ENCODE measurements at places on chromosomes 1 and 21.

DNA sequence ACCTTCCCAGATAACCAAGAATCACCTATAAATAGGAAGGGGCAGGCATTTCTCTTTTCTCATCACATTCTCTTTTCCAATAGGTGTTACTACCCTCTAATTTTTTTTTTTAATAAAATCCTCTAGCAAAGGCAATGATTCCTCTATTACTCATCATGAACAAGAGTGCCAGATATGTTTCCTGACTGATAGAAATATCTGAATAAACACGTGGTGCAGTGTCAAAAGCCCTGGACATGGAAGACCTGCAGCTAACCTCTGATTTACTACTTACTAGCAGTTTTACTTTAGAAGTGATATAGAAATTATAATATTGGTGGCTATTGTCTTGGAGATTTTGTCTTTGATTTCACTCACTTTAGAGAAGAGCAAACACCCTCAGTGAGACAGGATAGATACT, 194.6 kb upstream of the SAMSN1 start:
- no peak for DNase-seq

- no peak for DNase-seq
Observed at GRCh38 chr21:45090966-45091365, 16.6 kb downstream of the ADARB1 start.

- DNase-seq, result no peak
Observed at GRCh38 chr1:153832293-153832692, 57.1 kb downstream of the SLC27A3 start.

- no peak for DNase-seq
Observed at GRCh38 chr1:59453297-59453968, 156.5 kb downstream of the FGGY start.

DNA sequence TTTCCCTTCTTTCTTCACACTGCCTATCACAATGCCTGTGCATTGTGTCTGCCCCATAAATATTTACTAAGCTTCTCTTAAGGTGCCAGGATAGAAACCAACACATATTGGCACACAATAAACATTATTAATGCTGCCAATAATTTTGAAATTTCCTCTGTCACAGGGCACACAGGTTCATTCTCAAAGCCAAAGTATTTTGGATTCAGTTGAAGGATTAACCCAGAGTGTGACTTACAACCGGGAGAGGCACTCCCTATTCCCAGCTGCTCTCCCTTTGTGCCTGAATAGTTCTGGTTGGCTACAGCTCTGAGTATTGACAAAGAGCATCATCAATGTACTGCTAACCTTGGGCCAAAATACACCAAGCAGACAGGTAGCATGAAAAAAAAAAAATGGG, 46.6 kb upstream of the ATP1A1 start:
- no peak for DNase-seq

DNA sequence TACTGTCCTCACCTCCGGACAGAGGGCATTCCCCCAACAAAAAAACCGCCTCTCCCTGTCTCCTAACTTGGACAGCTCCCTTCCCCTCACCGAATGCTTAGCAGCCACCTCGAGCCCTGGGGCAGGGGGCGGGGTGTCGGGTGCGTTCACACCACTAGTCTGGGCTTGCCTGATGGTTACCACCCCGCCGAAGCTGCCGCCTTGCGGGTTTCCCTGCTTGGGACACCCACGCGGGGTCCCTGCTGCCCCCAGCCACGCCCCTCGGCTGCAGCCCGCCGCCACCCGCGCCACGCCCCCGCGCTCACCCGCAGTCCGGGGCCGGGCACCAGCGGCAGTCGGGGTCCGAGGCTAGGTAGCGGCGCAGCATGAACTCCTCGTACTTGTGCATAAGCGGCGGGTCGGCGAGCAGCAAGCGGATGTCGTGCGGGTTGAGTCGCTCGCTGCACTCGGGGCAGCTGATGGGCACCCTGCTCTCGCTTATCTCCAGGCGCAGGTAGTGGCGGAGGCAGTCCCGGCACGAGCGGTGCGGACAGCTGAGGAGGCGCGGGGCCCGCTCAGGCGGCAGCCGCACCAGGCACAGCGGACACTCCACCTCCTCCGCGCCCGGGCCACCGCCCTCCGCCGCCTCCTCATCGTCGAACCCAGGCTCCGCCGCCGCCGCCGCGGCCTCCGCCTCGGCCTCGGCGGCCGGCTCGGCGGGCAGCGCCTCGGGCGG, 706 bp downstream of the RNF19B start:
- peak; percentile 72 for DNase-seq

GRCh38 chr21:40923407-40923806, 76.4 kb upstream of the DSCAM start:
- DNase-seq, result no peak

DNA sequence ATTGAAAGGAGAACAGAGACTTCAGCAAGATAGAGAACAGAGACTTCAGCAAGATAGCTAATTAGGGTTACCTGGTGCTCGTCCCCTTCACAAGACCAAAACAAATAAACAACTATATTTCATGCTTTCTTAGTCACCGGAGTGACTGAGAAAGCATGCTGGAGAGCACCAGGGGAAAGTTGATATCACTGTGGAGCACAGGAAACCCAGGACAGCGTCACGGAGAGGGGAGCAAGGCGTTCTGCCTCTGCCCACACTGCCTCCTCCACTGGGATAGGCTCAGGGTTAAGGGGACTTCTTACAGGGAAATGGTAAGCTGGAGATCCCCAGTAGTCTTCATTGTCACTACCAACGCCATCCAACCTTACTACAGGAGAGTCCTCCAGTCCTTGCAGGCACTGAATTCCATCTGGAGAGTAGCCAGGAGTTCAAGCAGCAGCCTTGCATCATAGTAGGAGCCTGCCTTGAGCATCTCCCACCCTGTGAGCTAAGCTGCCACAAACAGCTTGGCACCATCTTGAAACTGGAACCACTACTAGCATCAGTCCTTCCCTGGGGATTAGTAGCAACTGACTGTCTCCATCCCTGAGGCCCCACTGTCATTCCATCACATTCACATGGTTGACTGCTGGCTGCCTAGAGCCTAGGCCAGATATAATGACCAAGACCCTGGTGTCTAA, 239.4 kb downstream of the PLPP3 start:
- DNase-seq, result no peak

DNA sequence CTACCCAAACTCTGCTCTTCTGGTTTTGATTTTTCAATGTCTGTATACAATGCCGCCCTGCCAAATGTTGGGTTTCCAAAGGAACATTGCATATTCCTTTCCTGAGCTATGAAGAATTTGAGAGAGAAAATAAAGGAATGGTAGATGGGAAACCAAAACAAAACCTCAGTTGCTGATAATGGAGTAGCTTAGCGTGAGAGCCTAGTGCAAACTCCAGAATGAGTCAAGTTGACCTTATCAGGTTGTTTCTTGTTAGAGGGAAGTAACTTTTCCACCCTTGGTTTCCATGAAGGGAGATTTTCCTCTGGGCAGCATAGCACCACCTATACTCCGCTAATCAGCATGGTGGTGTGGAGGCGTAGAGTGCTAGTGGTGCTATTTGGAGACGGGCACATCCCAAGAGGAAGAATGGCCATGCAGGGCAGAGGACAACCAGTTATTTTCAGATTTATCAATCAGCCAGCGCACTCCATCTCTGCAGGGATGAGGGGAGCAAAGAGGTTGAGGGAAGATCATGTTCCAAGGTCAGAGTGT, 51.6 kb downstream of the BACH1 start:
- DNase-seq, result no peak

- no peak for DNase-seq
Observed at GRCh38 chr1:93907718-93908117, 1.5 kb downstream of the GCLM start.

DNA sequence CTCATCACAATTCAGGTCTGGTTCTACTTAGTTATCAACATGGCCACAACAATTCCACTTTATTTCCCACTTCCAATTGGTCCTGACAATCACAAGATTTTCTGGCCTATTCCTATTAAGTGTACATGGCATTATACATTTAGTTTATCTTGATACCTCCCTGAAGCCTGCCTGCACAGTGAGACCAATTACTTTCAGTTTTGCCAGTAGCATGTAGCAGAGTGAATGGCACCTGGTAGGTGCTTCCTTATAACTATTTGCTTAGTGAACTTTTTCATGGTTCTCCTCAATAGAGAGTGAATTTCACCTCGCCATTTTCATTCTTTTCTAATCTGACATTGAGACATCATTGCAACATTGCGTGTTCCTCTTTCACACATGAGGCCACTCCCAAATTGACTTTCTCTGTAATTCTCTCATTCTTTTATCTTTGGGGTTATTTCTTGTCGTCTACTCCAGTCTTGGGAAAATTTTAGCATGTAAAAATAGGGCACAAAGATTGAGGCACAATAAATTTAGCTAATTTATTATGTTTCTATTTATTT, 124.3 kb downstream of the DISC1 start:
- DNase-seq, result no peak

GRCh38 chr21:37240978-37241377, 26.2 kb downstream of the VPS26C start:
- DNase-seq, result no peak

DNA sequence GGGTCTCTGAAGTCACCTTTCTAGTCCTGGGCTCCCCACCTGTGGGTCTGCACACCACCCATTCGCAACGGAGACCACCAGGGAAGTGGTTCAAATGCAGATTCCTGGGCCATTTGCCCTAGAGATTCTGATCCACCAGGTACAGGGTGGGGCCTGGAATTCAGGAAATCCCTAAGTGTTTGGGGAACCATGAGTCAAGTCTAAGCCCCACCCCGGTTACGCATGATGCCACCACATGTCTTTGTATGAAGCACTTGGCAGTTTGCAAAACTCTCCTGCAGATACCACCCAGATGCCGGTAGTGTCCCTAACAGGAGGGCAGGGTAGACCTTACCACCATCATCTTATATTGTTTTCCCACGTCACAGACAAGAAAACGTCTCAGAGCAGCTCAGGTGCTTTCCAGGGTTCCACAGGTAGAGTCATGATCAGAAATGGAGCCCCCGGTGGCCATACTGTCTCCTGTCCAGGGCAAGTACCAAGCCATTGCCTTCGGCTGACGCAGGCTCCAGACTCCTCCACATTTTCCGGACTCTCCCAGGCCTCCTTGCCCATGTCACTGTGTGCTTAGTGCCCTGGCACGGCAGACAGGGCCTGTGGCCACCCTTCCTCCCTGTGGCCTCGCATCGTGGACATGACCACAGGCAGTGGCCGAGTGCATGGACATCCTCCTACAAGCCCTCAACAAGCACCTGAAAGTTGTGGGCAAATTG, 89.2 kb upstream of the TMEM51 start:
- DNase-seq, result no peak

DNA sequence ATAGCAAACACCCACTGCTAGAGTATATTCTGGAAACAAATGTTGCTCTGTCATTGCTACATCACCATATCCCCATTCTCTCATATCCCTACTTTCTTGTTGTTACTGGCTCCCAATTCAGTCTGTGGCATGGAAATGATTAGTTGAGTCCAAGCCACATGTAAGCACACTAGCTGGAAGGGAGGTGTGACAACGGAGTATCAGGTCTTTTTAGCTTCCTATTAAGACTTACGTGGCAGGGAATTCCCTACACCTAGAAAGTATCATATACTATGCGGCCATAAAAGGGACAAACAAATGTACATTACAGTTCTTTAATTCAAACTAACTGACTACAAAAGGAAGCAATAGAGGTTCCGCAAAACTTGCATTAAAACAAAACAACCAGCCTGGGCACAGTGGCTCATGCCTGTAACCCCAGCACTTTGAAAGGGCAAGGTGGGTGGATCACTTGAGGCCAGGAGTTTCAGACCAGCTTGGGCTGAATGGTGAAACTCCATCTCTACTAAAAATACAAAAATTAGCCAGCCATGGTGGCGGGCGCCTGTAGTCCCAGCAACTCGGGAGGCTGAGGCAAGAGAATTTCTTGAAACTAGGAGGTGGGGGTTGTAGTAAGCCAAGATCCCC, 48.6 kb downstream of the INTS7 start:
- DNase-seq, result no peak

GRCh38 chr1:52662645-52663313, 29.8 kb downstream of the SHISAL2A start:
- DNase-seq, result no peak

DNA sequence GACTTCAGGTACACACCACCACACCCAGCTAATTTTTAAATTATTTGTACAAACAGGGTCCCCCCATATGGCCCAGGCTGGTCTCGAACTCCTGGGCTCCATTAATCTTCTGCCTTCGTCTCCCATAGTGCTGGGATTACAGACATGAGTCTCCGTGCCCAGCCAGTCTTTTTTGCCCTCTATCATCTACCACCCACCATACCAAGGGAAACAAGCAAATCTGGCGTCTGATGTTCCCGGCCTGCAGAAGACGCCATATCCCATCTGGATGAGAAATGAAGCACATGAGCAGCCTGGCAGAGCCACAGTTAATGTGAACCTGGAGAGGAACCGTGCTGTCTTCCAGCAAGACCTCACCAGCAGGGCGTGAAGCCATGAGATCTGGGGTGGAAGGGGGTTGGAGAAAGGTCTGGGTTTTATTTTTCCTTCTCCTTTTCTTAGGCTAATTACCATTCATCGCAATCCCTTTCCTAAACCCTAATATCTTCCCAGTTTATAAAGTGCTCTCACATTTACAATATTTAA, 1.8 kb upstream of the PRELP start:
- no peak for DNase-seq

DNA sequence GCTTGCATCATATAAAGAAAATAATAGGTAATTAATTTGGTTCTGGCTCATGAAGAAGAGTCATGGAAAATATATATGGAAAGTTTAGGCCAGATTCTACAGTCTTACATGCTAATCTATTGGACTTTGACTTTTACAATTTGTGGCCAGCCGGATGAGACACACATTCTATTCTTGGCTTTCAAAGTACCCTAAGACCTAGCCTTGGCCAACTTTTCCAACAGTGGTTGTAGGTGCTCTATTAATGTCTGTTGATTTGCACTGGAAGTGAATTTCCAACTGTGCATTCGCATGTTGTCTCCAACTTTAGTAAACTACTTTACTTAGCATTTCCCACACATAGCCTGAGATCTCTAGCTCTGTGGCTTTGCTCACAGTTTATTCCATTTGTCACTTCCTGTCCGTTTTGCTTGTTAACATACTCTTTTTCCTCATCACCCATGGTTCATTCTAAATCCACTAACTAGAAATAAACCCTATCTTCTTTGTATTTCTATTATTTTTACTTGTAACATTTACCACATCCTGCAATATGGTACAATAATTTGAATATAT, 644.0 kb downstream of the PTPRC start:
- DNase-seq, result no peak

GRCh38 chr1:110328274-110328673, 10.9 kb upstream of the RBM15 start:
- DNase-seq, result no peak

GRCh38 chr1:205746757-205747412, 3.1 kb downstream of the NUCKS1 start:
- DNase-seq, result no peak

DNA sequence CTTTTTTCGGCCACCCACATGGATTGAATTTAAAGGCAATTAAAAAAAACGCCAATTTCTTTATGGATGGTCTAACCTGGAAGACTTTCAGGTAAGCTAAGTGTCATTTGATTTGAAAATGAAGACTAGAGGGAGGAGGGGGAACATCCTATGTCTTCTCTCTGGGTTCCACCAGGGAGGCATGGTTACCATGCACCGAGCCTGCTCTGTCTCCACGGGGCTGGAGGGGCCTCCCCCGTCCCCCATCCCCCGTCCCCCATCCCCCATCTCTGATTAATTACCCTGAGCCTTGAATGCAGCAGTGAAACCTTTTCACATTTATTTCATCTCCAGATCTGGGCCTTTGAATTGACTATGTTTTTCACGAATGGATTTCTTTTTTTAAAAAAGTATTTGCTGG, 135.1 kb downstream of the TLR5 start:
- no peak for DNase-seq

GRCh38 chr1:230250666-230251065, 175.5 kb downstream of the PGBD5 start:
- no peak for DNase-seq
